Posterior cingulate gyrus (tissue), 11 donors: ENCODE measurements at places on chromosomes 1 and 21.

DNA sequence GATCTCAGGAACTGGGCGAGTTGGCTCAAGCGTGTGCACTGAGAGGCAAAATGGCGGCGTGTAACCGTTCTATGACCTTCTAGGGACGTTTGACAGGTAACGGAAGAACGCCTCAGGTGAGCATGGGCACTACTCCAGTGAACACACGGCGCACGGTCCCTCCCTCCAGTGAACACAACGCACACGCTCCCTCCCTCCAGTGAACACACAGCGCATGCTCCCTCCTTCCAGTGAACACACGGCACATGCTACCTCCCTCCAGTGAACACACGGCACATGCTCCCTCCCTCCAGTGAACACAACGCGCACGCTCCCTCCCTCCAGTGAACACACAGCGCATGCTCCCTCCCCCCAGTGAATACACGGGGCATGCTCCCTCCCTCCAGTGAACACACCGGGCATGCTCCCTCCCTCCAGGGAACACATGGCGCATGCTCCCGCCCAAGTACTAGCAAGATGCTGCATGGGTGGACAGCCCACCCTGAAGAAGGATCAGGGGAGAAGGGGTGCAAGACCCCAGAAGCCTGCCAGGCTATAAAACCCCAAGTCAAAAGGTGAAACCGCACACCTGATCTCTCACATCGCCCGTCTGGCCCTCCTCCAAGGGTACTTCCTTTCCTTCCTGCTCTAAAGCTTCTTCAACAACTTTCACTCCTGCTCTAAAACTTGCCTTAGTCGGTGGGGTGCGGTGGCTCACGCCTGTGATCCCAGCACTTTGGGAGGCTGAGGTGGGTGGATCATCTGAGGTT is 3.5 kb downstream of the C1orf159 start:
- DNase-seq: no peak

GRCh38 chr1:205183676-205184335 is 27.7 kb downstream of the DSTYK start:
- no peak for DNase-seq

DNA sequence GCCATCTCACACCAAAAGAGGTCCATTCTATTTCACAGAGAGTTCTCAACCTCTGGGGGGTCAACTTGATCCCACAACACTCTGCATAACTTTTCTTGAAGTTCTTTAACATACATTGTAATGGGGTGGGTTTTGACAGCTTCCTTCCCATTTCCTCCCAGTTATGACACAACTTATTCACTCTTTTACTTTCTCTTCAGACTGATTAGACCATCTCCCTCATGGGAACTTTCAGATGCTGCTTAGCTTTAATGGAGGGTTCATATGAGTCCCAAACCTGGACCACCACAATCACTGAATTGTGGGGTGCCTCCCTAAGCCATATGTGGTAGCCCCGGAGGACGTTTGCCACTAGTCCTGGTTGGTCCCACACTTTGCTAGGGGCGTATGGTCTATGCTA is 28.3 kb upstream of the KCNJ15 start:
- no peak for DNase-seq

- no peak for DNase-seq
These were observed 27.2 kb downstream of the NGF start for GRCh38 chr1:115310581-115311473.
